ENCODE measurements at places on chromosomes 4 and X.

- no peak for DNase-seq
Observed at GRCh38 chr4:154506253-154506652, 14.7 kb upstream of the DCHS2 start.

DNA sequence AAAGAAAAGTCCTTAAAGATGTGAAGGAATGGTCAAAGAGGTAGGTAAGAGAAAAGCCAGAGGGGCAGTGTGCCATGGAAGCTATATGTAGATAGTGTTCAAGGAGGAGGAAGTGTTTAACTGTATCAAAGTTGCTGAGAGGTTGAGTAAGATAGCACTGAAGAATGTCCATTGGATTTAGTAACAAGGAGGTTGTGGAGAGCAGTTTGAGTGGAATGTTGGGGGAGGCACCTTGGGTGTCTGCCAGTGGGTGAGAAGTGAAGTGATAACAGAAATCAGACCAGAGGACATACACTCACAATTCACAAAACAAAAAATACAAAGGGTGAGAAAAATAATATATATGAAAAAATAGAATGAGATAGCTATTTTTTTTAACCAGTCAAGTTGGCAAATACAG lies 121.3 kb upstream of the AMOT start:
- DNase-seq = no peak

DNA sequence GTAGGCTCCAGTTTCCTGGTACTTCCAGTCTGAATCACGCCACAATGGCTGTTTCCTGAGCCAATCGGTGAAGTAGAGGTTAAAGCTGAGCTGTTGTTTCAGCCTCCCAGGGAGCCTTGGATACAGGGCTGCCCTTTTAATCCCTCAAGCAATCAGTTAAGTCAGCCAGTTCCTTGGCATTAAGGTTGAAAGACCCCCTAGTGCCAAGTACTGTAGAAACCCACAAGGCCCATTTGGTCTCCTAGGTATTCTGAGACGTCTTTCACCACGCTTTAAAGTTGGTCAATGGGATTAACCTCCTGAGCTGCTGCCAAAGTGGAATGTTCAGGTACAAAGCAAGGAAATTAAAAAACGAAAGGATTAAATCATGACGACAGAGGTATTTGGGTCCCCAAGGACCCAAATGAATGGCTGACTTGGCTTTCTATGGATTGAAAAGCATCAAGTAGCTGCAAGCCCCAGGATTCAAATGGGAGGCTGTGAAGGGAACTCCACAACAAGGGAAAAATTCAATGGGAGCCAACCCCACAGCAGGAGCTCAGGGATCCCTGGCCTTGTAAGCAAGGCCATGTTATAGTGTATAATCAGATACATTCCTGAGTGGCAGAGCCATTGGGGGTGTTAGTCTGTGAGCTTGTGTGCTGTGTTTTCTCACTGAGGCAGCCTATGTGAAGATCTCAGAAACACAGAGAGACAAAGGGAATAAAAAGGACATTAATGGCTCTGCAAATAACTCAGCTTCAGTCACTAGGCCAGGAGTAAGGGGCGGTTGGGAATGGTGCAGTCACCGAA lies 86.0 kb downstream of the ATG4A start:
- DNase-seq = no peak

- DNase-seq = no peak
Observed at GRCh38 chr4:90357117-90357710, 230.0 kb downstream of the CCSER1 start.
